ENCODE measurements at places on chromosomes 13 and 19.

DNA sequence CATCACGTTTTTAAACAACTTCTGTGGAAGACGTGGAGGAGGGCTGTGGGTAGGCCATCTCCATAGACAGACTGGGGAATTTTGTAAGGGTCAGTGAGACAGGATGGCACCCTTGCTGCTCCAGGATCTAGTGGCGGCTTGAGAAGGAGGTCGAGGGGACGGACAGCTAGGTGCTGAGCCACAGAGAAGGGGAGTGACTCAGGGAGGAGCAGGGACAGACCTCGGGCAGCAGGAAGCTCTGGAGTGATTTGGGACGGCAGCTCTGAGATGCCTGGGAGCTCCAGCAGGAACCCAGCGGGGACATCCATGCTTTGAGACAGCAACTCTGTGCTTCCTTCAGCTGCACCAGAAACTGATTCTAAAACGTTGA is 169.1 kb upstream of the SOX1 start:
- DNase-seq = no peak

DNA sequence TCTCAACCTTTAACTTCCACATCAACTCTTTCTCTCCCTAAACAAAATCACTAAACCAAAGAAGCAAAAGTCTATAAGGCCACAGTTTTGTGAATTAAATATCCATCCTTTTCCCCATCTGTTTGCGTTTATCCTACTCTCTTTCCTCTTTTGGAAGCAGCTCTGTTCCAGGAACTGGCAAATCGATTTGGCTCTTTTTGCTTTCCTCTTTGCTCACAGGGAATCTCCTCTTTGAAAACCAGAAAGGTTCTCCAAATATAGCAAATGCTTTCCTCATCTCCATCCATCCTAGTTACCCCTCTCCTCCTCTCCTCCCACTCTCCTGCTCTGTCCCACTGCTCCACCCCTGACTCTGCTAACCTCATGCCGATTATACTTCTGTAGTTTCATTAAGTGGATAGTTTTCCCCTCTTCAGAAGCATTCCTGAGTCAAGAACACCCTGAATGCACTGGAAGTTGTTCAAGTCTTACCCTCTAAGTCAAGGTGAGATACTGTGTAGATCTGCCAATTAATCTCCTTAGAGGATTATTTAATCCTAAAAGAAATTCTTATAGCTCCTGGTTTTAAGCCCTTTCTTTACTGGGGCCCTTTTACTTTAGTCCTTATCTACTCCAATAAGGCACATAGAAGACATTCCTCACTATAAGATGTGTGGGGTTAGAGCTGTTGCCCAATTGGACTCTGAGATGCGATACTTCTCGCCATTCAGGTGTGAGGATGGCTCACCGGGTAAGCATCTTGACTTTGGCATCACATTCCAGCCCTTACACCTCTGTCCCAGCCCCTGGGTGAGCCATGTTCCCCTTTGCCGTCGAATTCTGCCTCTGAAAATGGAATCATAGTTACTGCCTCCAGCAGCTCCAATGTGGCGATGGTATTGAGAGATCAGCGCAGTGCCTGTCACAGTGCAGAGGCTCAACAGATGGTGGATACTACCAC is 67.6 kb downstream of the COL4A2 start:
- DNase-seq = no peak

GRCh38 chr19:662207-662961 is 630 bp downstream of the RNF126 start:
- DNase-seq = peak; percentile 75

DNA sequence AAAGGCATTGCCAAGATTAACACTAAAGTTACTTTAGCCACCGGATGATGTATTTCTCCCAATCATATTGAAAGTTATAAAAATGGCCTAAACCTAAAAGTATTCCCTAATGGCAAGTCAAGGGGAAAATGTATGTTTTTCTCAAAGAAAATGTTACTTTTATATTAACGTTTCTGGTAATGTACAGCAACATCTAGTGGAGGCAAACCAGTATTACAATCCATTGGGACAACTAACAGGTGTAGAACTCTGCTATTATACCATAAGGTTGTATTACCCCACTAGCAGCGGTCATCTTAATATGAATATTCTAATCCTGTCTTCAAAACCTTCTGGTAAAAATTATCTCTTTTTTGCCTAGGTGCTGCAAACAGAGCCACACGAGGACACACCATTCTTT is 69.2 kb downstream of the ZNF100 start:
- no peak for DNase-seq

DNA sequence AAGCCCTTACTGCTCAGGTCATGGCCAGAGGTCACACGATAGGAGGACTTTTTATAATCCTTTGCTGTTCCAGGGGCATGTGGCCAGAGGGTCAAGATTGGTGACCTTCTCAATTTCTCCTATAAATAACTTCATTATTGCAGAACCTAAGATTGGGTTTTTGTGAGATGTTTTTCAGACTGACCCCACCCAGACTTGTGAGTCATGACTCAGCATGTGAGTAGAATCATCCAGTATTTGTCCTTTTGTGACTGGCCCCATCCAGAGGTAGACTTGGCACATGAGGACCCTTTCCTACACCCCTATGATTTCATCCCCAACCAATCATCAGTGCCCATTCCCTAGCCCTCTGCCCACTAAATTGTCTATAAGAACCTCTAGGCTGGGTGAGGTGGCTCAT is 84.5 kb upstream of the ABCC4 start:
- DNase-seq = no peak

GRCh38 chr13:70432276-70432805 is 324.1 kb upstream of the KLHL1 start:
- no peak for DNase-seq

GRCh38 chr19:34475975-34476594 is 5.5 kb upstream of the WTIP start:
- DNase-seq = no peak

GRCh38 chr13:19672990-19673389 is 39.5 kb downstream of the MPHOSPH8 start:
- no peak for DNase-seq

GRCh38 chr13:44116562-44117332 is 237.0 kb downstream of the LACC1 start:
- no peak for DNase-seq

DNA sequence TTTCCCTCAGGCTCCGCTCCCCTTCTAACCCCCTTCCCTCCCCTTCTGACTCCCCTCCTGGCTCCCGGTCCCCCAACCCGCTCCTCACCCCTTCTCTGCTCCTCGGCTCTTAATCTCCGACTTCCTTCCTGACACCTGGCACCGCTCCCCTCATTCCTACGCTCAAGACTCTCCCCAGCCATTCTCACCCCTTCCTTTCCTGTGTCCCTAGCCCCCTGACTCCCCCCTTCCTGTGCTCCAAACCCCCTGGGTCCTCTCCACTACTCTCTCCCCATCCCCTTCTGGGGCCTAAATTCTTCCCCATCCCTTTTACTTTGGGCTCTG is 658 bp downstream of the CLPP start:
- DNase-seq = no peak

DNA sequence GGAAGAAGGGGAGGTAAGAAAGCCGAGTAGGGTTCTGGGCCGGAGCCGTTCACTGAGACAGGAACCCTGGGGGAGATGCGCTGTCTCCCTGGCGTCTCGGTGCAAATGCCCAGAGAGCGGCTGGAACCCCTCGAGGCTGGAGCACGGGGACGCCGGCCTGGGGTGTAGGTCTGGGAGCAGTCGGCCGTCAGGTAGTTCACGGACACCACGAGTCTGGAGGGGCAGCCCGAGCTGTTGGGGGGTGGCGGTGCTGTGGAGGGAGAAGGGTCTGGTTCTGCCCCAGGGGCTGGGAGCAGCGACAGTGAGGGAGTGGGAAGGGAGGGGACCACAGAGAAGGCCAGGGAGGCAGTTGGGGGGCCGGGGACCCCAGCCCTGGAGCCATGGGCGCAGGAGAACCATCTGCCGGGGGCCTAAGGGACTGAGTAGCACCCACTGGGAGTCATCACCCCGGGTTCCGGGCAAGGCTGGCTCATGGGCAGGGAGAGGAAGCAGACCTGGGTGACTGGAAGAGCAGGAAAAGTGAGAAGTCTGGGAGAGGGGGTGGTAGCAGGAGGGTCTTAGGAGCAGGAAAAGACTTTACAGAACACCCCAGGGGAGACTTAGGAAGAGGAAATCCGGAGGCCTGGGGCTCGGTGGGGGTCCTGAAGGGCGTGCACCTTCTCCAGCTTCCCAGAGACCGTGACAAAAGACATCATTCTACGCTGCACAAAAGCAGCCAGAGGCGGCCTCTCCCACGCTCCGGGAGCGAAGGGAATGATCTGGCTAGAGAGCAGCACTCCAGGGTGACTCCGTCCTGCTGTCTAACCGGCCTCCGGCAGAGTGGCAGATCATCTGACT is 173.1 kb upstream of the SOX1 start:
- DNase-seq = no peak

GRCh38 chr19:46555628-46556280 is 45.4 kb upstream of the CALM3 start:
- no peak for DNase-seq

- no peak for DNase-seq
These were observed 5.5 kb upstream of the PRTN3 start for GRCh38 chr19:835210-835810.

GRCh38 chr19:10855879-10856522 is 7.8 kb downstream of the C19orf38 start:
- no peak for DNase-seq

GRCh38 chr19:19687090-19687489 is 18.5 kb downstream of the ZNF101 start:
- DNase-seq = no peak

DNA sequence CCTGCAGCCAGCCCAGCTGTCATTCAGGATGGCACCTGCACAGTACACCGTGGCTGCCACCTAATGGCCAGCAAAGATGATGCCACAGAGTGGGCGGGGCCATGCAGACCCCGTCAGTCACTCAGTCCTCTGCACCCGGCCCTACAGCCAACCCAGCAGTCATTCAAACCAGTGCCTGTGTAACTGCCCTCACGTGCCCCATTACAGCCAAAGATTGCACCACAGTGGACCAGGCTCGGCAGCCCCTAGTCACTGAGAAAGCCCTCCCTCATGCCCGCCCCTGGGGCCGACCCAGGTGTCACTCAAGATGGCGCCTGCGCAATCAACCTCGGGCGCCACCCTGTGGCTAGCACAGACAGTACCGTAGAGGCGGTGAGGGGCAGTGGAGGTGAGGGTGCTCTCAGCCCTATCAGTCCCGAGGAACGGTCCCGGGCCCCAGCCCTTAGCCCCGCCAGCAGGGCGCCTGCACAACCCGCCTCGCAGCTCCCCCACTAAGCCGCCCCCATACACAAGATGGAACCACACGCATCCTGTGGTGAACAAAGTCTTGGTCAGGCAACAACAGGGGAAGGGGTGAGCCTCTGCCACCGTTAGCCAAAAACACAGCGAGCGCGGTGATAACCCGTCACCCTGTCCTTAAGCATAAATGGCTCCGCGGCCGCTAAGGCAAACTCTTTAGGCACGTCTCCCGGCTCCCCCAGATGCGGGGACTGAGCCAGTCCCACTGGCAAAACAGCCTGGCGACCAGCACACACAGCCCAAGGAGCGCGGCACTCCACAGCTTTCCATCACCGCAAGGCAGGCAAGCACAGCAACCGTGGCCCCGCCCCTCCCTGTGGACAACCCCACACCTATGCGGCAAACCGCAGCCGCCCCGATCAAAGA is 2.3 kb downstream of the PEG3 start:
- no peak for DNase-seq

GRCh38 chr19:35755550-35756376 is 1.1 kb downstream of the HSPB6 start:
- DNase-seq = peak; percentile 33

- DNase-seq = no peak
These were observed 242.6 kb upstream of the RFC3 start for GRCh38 chr13:33575378-33575777.

GRCh38 chr13:27047081-27047480 is 124.5 kb downstream of the USP12 start:
- no peak for DNase-seq

DNA sequence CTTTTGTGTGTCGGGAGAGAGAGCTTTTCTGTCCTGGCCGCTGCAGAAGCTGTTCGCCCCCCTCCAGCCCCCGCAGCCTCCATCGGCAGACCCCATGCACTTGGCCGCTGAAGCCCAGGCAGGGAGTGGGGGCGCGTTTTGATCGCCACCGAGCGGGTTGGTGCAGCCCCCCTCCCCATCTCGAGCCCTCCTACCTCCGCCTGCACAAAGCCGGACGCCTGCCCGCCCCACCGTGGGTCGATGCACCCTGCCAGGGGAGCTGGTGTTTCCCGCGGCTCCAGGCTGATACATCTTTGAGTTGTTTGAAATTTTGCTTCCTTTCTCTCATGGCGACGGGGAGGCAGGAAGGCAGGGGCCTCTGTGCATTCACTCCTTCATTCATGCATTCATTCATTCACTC is 16.4 kb upstream of the ONECUT3 start:
- DNase-seq = no peak

DNA sequence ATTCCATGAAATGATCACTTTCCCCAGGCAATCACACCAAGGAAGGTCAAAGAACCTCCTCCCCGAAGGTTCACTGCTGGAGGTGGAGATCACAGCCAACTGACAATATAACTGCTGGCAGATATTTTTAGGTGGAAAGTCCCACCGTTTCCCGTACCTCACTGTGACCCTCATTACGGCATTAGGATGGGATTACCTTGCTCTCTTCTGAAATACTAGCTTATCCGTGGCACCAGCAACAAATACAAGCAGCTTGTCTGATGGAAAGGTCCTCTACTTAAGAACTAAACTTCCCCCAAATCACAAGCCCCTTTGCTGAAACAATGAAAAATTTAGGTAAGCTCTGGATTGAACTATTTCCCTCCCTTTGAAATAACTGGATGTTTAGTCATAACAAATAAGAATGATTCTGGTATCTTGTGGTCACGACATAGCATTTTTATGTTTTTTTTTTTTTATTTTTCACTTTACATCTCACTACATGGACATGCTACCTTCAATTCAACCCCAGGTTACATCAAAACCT is 178.9 kb downstream of the COL4A1 start:
- no peak for DNase-seq

- no peak for DNase-seq
These were observed 25.9 kb upstream of the NAPA start for GRCh38 chr19:47540748-47541147.

DNA sequence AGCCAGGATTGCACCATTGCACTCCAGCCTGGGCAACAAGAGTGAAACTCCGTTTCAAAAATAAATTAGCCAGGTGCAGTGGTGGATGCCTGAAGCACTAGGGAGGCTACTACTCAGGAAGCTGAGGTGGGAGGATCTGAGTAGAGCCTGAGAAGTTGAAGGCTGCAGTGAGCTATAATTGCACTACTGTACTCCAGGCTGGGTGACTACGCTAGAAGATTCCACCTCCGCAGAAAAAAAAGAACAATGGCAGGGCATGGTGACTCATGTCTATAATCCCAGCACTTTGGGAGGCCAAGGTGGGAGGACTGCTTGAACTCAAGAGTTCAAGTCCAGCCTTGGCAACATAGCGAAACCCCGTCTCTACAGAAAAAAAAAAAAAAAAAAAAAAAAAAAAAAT is 20.5 kb downstream of the HAUS8 start:
- no peak for DNase-seq

GRCh38 chr13:24178847-24179485 is 18.4 kb downstream of the SPATA13 start:
- DNase-seq = no peak

Data from T-helper 2 cell (primary cell).